ENCODE measurements at places on chromosomes 11 and 22. TPM values are rescaled to one million over a fixed set of nuclear protein-coding genes. Genes with fewer than 3 reads are reported as not detected.
A peak's percentile ranks its signal among the peaks of the same experiment; 100 is the strongest.

DNA sequence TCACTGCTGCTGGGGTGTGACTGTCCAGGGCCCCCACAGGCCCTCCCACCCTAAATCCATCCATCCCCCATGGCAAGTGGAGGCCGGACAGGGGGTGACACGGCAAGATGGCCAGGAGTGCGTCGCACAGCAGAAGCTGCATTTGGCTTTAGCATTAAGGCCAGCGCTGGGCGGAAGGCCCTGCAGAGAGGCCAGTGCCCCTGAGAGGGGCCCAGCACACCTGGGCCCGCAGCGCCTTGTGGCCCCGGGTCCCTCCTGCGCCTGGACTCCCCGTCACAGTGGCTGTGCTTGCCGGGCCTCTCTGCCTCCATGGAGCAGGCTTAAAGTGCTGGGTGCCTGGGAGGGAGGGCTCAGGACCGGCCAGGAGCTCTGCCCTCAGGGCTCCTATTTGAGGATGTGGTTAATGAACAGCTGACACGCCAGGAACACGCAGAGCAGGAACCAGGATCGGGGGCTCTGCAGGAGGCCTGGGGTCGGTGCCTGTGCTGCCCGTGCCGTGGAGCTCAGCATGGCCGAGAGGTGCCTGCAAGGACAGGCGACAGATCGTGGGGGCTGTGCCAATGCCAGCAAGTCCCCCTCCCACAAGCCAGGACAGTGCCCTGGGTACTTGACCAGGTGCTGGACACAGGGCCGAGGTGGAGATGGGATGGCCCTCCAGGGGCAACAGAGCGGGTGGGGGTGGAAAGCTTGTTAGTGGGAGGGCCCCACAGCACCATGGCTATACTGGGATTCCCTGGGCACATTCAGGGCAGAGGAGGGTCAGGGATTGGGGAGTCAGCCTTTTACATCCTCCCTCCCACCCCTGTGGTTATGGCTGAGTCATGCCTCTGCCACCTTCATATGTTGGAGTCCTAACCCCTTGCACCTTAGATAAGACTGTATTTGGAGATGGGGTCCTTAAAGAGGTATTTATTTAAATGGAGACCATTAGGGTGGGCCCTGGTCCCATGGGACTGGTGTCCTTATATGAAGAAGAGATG lies 30.9 kb upstream of the CARS1 start:
- H3K4me3 ChIP-seq = no peak overlapping the region
- no peaks in the 10 kb centered on the region for H3K4me1 ChIP-seq
- no peaks in the 10 kb centered on the region for H3K36me3 ChIP-seq
- no peaks in the 10 kb centered on the region for H3K27me3 ChIP-seq
- no peak for DNase-seq
- no peak overlapping the region for H3K27ac ChIP-seq

GRCh38 chr11:33384220-33384619 lies 127.0 kb downstream of the HIPK3 start:
- no peak overlapping the region for H3K27ac ChIP-seq
- peaks cover 2% of the 10 kb centered on the region for H3K36me3 ChIP-seq
- no peaks in the 10 kb centered on the region for H3K4me1 ChIP-seq
- no peak overlapping the region for H3K4me3 ChIP-seq

- H3K27ac ChIP-seq = no peak overlapping the region
- no peak for DNase-seq
- H3K4me3 ChIP-seq = peak overlapping the region; percentile 89
- no peaks in the 10 kb centered on the region for H3K36me3 ChIP-seq
- H3K4me1 ChIP-seq = peaks cover 16% of the 10 kb centered on the region
Observed at GRCh38 chr11:119423509-119424254, 710 bp upstream of the THY1 start.

- peaks cover 28% of the 10 kb centered on the region for H3K27me3 ChIP-seq
- peak; percentile 80 for DNase-seq
- peak overlapping the region; percentile 48 for H3K4me3 ChIP-seq
- H3K27ac ChIP-seq = no peak overlapping the region
Observed at GRCh38 chr22:49999063-49999945, 13.3 kb downstream of the IL17REL start.

Gene RAG2
- total RNA-seq = 0.15 TPM

Gene OR8D4
- not detected for total RNA-seq

Gene ACTN3
- total RNA-seq = 33.0 TPM

Gene DRAP1
- 51.0 TPM for total RNA-seq

Gene OR56A1
- total RNA-seq = 0.87 TPM

- H3K27me3 ChIP-seq = no peaks in the 10 kb centered on the region
- DNase-seq = no peak
- H3K4me1 ChIP-seq = no peaks in the 10 kb centered on the region
- H3K4me3 ChIP-seq = no peak overlapping the region
- no peak overlapping the region for H3K27ac ChIP-seq
Observed at GRCh38 chr11:109197656-109198055, 224.3 kb upstream of the C11orf87 start.

DNA sequence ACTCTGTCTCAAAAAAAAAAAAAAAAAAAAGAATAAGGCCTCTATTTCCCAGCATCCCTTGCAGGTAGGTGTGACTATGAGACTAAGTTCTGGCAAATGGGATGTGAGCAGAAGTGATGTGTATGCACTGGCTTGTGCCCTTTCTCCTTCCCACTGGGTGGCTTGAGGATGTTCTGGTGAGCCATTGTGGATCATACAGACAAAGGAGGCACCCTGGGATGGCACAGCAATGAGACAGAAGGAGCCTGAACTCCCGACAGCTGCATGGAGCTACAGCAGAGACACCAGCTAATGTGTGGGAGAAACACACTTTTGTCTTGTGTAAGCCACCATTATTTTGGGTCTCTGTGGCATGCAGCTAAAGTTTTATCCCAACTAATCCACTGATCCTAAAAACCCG lies 10.6 kb upstream of the SORL1 start:
- peaks cover 32% of the 10 kb centered on the region for H3K4me1 ChIP-seq
- no peaks in the 10 kb centered on the region for H3K36me3 ChIP-seq
- peak overlapping the region; percentile 55 for H3K27ac ChIP-seq
- H3K4me3 ChIP-seq = no peak overlapping the region
- H3K27me3 ChIP-seq = no peaks in the 10 kb centered on the region
- DNase-seq = peak; percentile 61

Gene BARX2
- total RNA-seq = not detected

- H3K27me3 ChIP-seq = no peaks in the 10 kb centered on the region
- H3K4me3 ChIP-seq = no peak overlapping the region
- H3K4me1 ChIP-seq = peaks cover 23% of the 10 kb centered on the region
- H3K36me3 ChIP-seq = no peaks in the 10 kb centered on the region
- no peak overlapping the region for H3K27ac ChIP-seq
- DNase-seq = no peak
Observed at GRCh38 chr11:44574610-44575287, 9.3 kb downstream of the CD82 start.

DNA sequence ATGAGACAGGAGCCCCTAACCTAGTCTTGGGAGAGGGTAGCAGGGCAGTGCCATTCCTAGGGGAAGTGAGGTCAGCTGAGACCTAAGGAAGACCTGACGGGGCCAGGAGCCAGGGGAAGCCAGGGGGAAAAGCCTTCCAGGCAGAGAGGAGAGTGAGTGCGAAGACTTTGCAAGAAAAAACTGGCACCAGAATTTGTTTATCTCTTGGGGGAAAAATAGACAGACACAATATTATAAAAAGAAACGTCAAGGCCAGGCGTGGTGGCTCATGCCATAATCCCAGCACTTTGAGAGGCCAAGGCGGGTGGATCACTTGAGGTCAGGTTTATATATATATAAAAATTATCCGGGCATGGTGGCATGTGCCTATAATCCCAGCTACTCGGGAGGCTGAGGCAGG lies 26.9 kb upstream of the TESMIN start:
- no peaks in the 10 kb centered on the region for H3K4me1 ChIP-seq
- no peak overlapping the region for H3K27ac ChIP-seq
- no peak overlapping the region for H3K4me3 ChIP-seq
- no peaks in the 10 kb centered on the region for H3K36me3 ChIP-seq

Gene ACR
- not detected for total RNA-seq

Gene OR8G5
- total RNA-seq = not detected

Gene MYEOV
- total RNA-seq = not detected

DNA sequence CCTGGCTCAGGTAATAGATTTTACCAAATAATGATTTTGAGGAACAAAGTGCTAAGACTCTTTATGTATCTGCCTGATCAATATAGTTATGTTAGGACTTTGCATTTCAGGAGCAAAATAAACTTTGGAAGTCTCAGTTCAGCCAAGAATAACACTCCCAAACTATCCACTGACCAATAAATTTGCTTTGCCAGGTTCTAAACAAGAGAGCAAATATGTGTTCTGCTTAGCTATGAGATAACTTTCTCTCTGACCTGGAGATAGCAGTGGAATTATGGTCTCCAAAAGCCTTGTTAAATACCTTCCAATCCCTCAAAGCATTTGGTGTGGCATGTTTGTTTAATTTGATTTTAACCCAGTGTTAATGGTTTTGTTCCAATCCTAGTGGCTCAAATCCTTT lies 1541.1 kb downstream of the FAM181B start:
- no peaks in the 10 kb centered on the region for H3K4me1 ChIP-seq
- H3K27me3 ChIP-seq = no peaks in the 10 kb centered on the region
- no peak overlapping the region for H3K4me3 ChIP-seq
- H3K27ac ChIP-seq = no peak overlapping the region
- DNase-seq = no peak

Gene KDM4E
- not detected for total RNA-seq

DNA sequence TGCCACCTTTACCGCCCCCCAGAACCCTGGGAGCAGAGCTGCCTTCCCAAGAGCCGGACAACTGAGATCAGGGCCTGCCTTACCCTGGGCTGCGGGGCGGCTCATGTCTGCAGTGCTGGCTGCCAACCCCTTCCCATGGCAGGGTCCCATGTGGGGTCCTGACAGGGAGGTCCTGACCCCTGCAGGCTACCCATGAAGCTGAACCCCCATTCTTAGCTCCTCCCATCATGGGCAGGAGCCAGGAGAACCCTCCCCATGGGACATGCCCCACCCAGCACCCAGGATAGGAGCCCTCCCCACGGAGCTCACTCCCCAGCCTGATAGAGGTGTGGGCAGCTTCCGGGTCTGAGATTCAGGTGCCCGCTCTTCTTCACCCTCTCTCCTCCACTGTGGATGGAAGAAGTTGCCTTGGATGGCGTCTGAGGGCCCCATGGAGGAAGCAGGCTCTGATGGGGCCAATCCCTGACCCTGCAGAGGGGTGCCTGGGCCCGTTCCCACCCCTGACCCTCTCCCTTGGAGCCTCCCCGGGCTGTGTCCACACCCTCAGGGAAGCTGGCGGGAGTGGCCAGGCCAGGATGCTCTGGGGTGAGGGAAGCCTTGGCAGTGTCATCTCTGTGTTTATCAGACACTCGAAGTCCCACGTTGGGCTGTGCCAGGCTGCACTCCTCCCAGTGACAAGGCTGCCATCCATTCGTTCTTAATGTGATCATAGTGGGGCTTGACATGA lies 1508.2 kb downstream of the BRD1 start:
- H3K27me3 ChIP-seq = no peaks in the 10 kb centered on the region
- H3K4me3 ChIP-seq = no peak overlapping the region
- H3K27ac ChIP-seq = no peak overlapping the region
- no peak for DNase-seq

- no peaks in the 10 kb centered on the region for H3K36me3 ChIP-seq
- H3K27me3 ChIP-seq = no peaks in the 10 kb centered on the region
- H3K4me3 ChIP-seq = no peak overlapping the region
- peaks cover 10% of the 10 kb centered on the region for H3K4me1 ChIP-seq
- DNase-seq = no peak
- H3K27ac ChIP-seq = no peak overlapping the region
Observed at GRCh38 chr11:113373306-113373705, 14.3 kb upstream of the ANKK1 start.

Gene DENND6B
- 7.8 TPM for total RNA-seq

DNA sequence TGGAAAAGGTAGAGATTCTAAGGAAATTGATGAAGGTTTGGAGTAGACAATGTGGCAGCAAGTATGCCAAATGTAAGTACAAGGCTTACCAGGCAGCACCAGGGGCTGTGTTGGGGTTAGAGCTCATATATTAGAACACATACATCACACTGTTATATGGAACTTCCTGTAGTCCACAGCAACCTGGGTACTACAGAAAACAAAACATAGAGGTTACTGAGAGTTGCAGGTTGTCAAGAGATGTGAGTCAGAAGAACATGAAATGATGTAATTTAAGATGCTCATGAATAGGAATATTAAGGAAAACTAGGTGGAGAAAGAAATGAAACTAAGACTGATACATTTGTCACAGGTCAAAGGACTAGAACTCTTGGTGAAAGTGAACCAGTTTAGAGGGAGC lies 22.0 kb downstream of the FAT3 start:
- no peak overlapping the region for H3K4me3 ChIP-seq
- no peak for DNase-seq
- H3K27me3 ChIP-seq = no peaks in the 10 kb centered on the region
- H3K4me1 ChIP-seq = peaks cover 31% of the 10 kb centered on the region
- H3K36me3 ChIP-seq = no peaks in the 10 kb centered on the region

DNA sequence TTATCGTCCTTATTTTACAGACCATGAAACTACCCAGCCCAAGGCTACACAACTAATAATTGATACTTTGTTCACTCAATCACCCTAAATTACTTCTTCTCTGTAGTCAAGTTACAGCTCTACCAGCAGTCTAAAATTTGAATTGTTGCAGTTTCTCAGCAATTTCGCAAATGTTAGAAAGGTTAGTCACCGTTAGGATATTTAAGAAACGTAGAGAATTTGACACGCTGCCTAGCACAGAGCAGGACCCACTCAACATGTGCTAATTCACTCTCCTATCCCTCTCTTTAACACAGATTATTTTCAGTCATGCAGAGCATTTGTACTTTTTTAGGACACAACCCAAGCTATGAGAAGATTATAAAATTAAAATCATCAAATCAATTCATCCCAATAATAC lies 771.1 kb upstream of the LUZP2 start:
- no peak for DNase-seq
- H3K4me1 ChIP-seq = peaks cover 15% of the 10 kb centered on the region
- no peak overlapping the region for H3K27ac ChIP-seq
- H3K4me3 ChIP-seq = no peak overlapping the region
- no peaks in the 10 kb centered on the region for H3K36me3 ChIP-seq

DNA sequence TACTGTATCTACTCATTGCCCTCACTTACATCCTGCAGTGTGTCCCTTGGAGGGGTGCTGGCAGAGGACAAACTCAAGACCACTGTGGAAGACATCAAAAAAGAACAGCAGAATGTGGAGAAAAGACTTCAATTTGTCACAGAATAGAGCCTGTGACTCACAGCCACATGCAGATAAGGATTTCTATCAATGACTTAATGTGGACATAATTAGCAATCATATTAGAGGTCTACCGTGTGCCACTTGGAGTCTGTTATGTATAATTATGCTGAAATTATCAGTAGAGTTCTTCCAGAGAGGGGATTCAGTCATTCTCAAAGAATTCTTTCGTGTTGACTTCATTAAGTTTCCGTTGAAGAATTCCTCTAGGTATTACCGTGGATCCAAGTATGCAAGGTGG lies 473.5 kb downstream of the MIAT start:
- H3K27ac ChIP-seq = no peak overlapping the region
- H3K4me1 ChIP-seq = peaks cover 15% of the 10 kb centered on the region
- no peak for DNase-seq
- H3K36me3 ChIP-seq = no peaks in the 10 kb centered on the region

GRCh38 chr11:86524620-86525352 lies 147.6 kb downstream of the ME3 start:
- H3K36me3 ChIP-seq = no peaks in the 10 kb centered on the region
- DNase-seq = no peak
- H3K4me1 ChIP-seq = peaks cover 8% of the 10 kb centered on the region
- H3K27ac ChIP-seq = no peak overlapping the region
- H3K4me3 ChIP-seq = no peak overlapping the region

GRCh38 chr11:41483956-41484355 lies 24.5 kb upstream of the LRRC4C start:
- no peak overlapping the region for H3K27ac ChIP-seq
- DNase-seq = no peak
- no peak overlapping the region for H3K4me3 ChIP-seq
- no peaks in the 10 kb centered on the region for H3K27me3 ChIP-seq
- no peaks in the 10 kb centered on the region for H3K4me1 ChIP-seq

GRCh38 chr11:129974237-129974636 lies 28.4 kb downstream of the PRDM10 start:
- H3K27ac ChIP-seq = no peak overlapping the region
- no peaks in the 10 kb centered on the region for H3K36me3 ChIP-seq
- H3K4me3 ChIP-seq = no peak overlapping the region
- H3K27me3 ChIP-seq = no peaks in the 10 kb centered on the region

Measured in neural progenitor cell (in vitro differentiated cells).